ENCODE measurements at places on chromosomes 7 and 10. TPM values are rescaled to one million over a fixed set of nuclear protein-coding genes. Genes with fewer than 3 reads are reported as not detected.

DNA sequence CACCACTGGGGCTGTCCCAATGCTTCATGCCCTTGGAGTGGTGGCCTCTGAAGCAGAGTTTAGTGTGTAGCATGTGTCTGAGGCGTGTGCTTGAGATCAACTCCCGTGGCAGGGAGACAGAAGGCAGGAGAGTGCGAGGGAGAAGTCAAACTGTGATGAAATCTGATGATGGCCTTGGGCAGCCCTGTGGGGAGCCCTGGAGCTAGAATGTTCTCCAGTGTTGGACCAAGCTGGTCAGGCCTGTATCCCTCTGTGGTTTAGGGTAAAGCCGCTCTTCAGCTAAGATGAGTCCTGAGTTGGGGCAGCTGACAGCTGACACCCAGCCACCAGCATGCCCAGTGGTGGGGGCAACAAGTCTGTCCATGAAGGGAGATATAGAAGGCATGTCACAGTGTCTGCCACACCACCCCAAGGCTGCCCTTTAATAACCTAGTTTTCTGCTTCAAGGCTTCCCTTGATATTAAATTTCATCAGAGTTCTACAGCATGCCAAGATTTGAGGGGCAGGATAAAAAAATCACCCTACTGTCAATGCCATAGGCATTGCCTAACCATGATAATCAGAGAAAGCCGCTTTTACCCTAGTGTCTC, 170.5 kb upstream of the SVIL start:
- DNase-seq, result no peak
- H3K4me3 ChIP-seq, result no peak overlapping the region
- no peaks in the 10 kb centered on the region for H3K36me3 ChIP-seq
- no peaks in the 10 kb centered on the region for H3K4me1 ChIP-seq

- no peak overlapping the region for H3K4me3 ChIP-seq
- DNase-seq, result no peak
- H3K27me3 ChIP-seq, result no peaks in the 10 kb centered on the region
- peaks cover 2% of the 10 kb centered on the region for H3K4me1 ChIP-seq
Measured at GRCh38 chr7:538764-539685, 19.4 kb upstream of the PDGFA start.

- H3K27ac ChIP-seq, result no peak overlapping the region
- H3K27me3 ChIP-seq, result no peaks in the 10 kb centered on the region
- no peak for DNase-seq
Measured at GRCh38 chr10:43295436-43295835, 28.6 kb upstream of the RASGEF1A start.

DNA sequence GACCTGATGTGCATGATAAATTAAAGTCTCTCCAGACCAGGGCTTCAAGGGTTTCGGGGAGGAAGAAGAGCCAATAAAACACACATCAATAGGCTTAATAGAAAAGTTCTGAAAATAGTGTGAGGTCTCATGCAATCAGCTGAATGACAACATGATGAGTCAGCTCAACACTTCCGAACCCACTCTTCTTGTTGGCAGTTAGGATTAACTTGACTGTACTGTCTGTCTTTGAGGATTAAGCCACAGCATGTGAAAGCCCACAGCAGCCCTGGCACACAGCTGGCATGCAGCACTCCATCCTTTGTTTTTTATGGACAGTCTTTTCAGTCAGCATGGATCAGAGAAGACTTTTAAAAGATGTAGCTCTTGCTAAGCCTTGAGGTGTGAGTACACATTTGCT, 526.9 kb upstream of the VSTM2A start:
- no peak overlapping the region for H3K4me3 ChIP-seq
- no peaks in the 10 kb centered on the region for H3K36me3 ChIP-seq
- H3K27ac ChIP-seq, result no peak overlapping the region
- H3K27me3 ChIP-seq, result no peaks in the 10 kb centered on the region
- no peak for DNase-seq
- H3K4me1 ChIP-seq, result no peaks in the 10 kb centered on the region

DNA sequence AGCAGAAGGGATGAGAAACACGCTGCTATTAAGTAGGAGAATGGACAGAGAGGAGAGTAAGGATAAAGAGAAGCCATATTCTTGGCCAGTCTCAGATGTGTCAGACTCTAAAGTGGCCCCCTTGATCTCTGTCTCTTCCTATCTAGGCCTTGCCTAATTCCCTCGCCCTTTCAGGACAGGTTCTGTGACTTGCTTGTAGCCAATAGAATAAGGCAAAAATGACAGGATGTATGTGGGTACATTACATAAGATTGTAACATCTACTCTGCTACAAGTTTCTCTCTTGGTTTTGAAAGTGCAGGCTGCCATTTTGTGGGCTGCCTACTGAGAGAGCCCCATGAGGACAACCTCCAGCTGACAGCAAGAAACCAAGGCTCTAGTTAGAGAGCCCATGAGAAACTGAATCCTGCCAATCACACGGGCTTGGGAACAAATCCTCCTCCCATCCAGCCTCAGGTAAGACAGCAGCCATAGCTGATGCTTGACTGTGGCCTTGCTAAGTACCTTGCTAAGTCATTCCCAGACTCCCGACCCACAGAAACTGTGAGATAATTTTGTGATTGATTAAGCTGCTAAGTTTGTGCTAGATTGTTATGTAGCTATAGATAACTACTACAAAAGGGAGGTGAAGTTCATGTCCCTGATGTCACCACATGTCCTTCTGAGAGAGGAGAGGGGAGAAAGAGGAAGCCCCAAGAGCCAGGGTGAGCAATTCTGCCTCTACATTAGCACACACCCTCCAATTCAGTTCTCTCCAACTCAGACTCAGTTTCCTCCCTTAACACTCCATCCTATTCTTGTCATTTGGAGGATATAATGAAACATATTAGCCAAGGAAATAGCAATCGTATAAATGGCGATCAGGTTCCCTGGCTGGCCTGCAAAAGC, 185.5 kb downstream of the SGMS1 start:
- no peak overlapping the region for H3K4me3 ChIP-seq
- H3K27me3 ChIP-seq, result no peaks in the 10 kb centered on the region
- H3K27ac ChIP-seq, result no peak overlapping the region
- no peaks in the 10 kb centered on the region for H3K36me3 ChIP-seq
- no peak for DNase-seq

The NPSR1 gene
- total RNA-seq, result not detected

DNA sequence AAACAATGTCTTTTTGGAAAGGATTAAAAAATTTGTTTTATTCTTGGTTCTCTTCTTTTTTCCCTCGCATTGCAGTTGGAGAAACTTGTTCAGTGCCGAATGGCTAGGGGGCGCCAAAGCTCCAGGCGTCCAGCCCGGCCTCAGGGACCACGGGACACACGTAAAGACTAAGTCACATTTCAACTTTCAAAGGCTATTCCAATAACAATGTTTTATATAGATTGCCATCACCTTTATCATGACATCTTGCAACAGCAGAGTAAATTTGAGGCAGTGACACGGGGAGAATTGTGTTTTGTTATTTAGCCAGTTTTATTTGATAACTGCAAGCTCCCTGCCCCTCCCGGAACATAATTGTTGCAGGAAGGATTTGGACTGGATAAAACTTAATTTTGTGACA, 2.2 kb upstream of the IGFBP3 start:
- peak; percentile 66 for DNase-seq
- no peaks in the 10 kb centered on the region for H3K36me3 ChIP-seq
- no peaks in the 10 kb centered on the region for H3K27me3 ChIP-seq
- H3K4me1 ChIP-seq, result peaks cover 4% of the 10 kb centered on the region

- H3K36me3 ChIP-seq, result no peaks in the 10 kb centered on the region
- no peak overlapping the region for H3K4me3 ChIP-seq
- DNase-seq, result no peak
Measured at GRCh38 chr10:49446031-49446430, 50.1 kb upstream of the DRGX start.

- no peaks in the 10 kb centered on the region for H3K36me3 ChIP-seq
- H3K4me1 ChIP-seq, result peaks cover 17% of the 10 kb centered on the region
- H3K27me3 ChIP-seq, result no peaks in the 10 kb centered on the region
- DNase-seq, result no peak
- H3K27ac ChIP-seq, result no peak overlapping the region
- no peak overlapping the region for H3K4me3 ChIP-seq
Measured at GRCh38 chr7:23332193-23332592, 33.1 kb downstream of the MALSU1 start.

- peak overlapping the region; percentile 71 for H3K4me3 ChIP-seq
- H3K27me3 ChIP-seq, result no peaks in the 10 kb centered on the region
- H3K36me3 ChIP-seq, result no peaks in the 10 kb centered on the region
- peak overlapping the region; percentile 74 for H3K27ac ChIP-seq
- no peak for DNase-seq
- peaks cover 18% of the 10 kb centered on the region for H3K4me1 ChIP-seq
Measured at GRCh38 chr10:6089334-6090219, 743 bp downstream of the RBM17 start.

GRCh38 chr10:2543142-2543886, 524.0 kb upstream of the PFKP start:
- H3K27ac ChIP-seq, result no peak overlapping the region
- no peaks in the 10 kb centered on the region for H3K27me3 ChIP-seq
- no peak for DNase-seq
- no peak overlapping the region for H3K4me3 ChIP-seq

The ZNF25 gene
- 18.3 TPM for total RNA-seq

The HOXA11 gene
- total RNA-seq, result not detected

- no peak overlapping the region for H3K4me3 ChIP-seq
- H3K27me3 ChIP-seq, result no peaks in the 10 kb centered on the region
- no peaks in the 10 kb centered on the region for H3K36me3 ChIP-seq
- DNase-seq, result no peak
- no peaks in the 10 kb centered on the region for H3K4me1 ChIP-seq
Measured at GRCh38 chr7:111518264-111518663, 44.0 kb downstream of the IMMP2L start.

The CPN1 gene
- total RNA-seq, result not detected

GRCh38 chr10:63631991-63632390, 110.8 kb downstream of the REEP3 start:
- no peak overlapping the region for H3K4me3 ChIP-seq
- H3K27ac ChIP-seq, result no peak overlapping the region
- H3K27me3 ChIP-seq, result no peaks in the 10 kb centered on the region

- DNase-seq, result peak; percentile 33
- no peaks in the 10 kb centered on the region for H3K27me3 ChIP-seq
- no peak overlapping the region for H3K4me3 ChIP-seq
Measured at GRCh38 chr10:47047577-47048525, 136.6 kb downstream of the PTPN20 start.

The NPY gene
- not detected for total RNA-seq

DNA sequence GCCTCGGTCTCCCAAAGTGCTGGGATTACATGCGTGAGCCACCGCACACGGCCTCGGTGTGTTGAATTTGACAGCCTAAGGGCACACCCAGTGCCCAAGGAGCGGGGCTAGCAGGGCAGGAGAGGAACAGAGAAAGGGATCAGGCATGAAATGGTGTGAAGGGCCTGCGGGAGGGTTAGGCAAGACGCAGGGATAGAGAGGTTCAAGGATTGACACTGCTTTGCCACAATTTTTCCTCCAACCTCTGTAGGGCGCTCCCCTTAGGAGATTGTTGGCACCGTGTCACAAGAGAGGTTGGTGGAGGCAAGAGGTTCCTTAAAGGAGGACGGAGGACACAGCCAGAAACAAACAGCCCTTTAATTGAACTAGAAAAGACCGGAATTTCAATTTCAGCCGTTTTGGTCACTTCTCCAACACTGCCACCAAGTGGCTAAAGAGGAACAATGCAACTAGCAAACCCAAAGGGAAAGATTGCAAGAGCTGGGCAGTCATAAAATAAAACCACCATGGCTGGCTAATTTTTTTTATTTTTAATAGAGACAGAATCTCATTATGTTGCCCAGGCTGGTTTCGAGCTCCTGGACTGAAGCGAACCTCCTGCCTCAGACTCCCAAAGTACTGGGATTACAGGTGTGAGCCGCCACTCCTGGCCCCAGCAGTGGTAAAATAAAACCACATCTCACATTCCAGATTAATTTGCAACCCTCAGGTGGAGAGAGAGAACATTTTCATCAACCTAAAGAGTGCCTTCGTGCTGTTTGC, 6.9 kb upstream of the CREB3L2 start:
- no peak overlapping the region for H3K27ac ChIP-seq
- no peaks in the 10 kb centered on the region for H3K27me3 ChIP-seq
- H3K36me3 ChIP-seq, result no peaks in the 10 kb centered on the region
- H3K4me3 ChIP-seq, result no peak overlapping the region

The GIMAP5 gene
- 1.7 TPM for total RNA-seq

DNA sequence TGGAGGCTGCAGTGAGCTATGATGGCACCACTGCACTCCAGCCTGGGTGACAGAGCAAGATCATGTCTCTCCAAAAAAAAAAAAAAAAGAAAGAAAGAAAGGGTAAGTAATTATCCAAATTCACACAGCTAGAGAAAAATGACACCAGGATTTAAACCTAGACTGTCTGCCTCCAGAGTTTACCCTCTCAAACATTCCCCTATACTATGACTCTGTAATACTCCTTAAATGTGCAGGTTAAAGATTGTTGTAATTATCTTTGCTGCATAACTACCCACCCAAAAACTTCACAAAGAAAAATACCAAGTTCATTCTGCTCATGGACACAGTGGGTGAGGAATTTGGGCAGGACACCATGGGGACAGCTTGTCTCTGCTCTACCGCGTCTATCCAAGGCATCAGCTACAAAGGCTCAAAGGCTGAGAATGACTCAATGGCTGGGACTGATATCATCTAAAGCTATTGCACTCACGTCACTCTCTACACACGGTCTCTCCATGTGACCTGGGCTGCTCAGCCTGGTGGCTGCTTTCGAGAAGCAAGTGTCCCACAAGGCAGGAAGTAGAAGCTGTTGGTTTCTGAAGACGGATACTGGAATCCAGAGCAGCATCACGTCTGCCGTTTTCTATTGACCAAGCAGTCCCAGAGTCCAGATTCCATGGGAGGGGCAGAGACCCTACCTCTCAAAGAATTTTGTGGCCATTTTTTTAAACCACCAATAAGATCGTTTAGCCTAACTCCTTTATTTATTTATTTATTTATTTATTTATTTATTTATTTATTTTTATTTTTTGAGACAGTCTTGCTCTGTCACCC, 185.7 kb upstream of the AUTS2 start:
- no peaks in the 10 kb centered on the region for H3K27me3 ChIP-seq
- no peaks in the 10 kb centered on the region for H3K4me1 ChIP-seq
- DNase-seq, result no peak
- no peak overlapping the region for H3K27ac ChIP-seq
- no peaks in the 10 kb centered on the region for H3K36me3 ChIP-seq
- no peak overlapping the region for H3K4me3 ChIP-seq

DNA sequence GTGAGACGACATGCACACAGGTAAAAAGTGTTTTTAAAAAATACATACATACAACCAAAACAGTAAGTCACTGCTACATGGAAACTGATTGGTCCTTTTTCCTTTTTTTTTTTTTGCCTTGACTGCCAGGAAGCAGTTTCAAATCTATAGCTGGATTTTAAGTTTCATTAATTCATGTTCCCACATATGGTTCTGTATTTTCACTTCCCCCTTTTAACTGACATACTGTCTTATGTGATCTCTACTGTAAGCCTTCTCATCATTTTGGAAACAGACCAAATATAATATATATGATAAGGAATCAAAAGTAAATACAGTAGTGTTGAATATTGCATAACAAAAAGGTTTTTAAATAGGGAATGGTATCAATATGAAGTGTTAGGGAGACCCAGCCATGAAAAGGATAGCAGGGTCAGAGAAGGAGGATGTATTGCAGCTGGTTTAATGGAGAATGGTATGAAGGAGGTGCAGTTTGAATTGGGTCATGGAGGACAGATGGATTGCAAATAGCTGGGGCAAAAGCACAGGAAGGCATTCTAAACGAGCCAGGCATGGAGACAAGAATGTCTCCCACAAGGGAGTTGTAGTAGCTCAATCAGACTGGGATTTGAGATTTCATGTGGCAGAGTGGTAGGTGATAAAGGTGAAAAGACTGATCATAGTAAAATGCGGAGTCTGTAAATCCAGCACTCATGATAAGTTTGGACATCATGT, 5.4 kb downstream of the CAV1 start:
- H3K27me3 ChIP-seq, result no peaks in the 10 kb centered on the region
- no peak for DNase-seq
- peaks cover 11% of the 10 kb centered on the region for H3K4me1 ChIP-seq
- no peaks in the 10 kb centered on the region for H3K36me3 ChIP-seq
- no peak overlapping the region for H3K4me3 ChIP-seq

The ANKRD61 gene
- total RNA-seq, result not detected

- H3K4me1 ChIP-seq, result peaks cover 8% of the 10 kb centered on the region
- H3K4me3 ChIP-seq, result no peak overlapping the region
Measured at GRCh38 chr10:131729361-131729760, 171.4 kb upstream of the PPP2R2D start.
